ENCODE measurements at places on chromosomes 12 and 14. TPM values are rescaled to one million over a fixed set of nuclear protein-coding genes. Genes with fewer than 3 reads are reported as not detected.

DNA sequence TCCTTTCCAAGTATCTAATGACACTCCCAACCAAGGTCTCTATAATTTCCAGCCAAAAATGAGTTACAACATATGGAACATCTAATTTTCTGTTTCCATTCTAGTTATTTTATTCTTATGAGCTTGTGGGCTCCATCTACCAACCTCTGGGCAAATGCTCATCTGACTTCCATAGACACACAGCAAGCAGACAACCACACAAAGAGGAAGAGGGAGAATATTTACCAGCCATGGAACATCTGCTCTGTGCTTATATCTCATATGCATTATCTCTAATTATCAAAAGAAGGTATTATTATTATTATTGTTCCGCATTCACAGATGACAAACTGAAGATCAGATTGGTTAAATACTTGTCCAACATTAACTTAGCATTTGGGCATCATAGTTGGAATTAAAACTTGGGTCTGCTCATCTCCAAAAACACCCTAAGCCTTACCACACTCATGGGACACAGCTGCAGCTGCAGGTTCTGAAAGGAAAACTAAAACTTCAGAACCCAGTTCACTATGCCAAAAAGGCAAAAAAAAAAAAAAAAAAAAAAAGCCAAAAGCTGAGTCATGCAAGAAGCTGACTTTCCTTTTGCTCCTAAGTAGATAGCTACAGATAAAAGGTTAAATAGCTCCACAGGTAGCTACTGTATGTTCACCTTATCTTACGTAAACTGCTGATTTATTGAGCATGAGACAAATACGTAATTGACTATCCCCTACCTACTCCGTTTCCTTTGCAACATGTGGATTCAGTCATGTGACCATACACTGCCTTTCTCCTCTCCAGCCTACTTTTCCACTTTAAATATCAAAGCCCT is 23.6 kb upstream of the TCL1B start:
- no peak for DNase-seq

GRCh38 chr12:538731-539539 is 79.2 kb downstream of the B4GALNT3 start:
- peak; percentile 34 for DNase-seq

DNA sequence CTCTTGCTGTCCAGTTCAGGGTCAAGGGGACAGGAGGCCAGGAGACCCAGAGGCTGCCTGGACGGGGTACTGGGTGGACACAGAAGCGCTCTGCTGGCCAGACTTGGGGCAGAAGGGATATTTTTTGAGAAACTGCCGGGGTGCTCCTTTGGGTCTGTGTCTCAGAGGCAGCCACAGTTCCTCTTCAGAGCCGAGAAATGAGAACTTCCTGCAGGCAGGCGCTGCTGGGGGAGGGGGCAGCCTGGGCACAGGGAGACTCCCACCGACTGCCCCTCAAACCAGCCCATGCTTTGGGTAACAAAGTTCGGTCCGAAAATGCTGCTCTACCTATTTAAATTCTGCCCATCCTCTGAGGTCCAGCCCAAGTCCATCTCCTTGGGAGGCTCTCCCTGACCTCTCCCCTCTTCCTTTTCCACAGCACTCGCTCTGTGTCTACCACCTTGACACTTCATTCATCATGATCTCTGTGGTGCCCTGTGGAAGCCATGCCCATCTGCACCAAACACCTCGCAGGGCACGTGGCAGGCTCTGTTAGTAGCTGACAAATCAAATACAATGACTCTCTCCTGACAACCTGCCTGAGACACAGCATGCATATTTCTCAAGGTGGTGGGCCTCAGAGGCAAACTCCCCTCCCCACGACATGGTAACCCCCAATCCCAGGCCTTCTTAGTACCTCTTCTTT is 16.4 kb downstream of the HDAC7 start:
- no peak for DNase-seq

Gene DHRS2
- total RNA-seq = 1.7 TPM

Gene TRHDE
- total RNA-seq = not detected

Gene TXNDC16
- total RNA-seq = 2.7 TPM

Data from activated T-cell treated with anti-CD3 and anti-CD28 coated beads, Interleukin-2, amount 50 U/mL, for 4 hours (primary cell).